Tibial nerve (tissue), 4 donors: ENCODE measurements at places on chromosomes 11 and 22. TPM values are rescaled to one million over a fixed set of nuclear protein-coding genes. Genes with fewer than 3 reads are reported as not detected.
A peak's percentile ranks its signal among the peaks of the same experiment; 100 is the strongest.

GRCh38 chr22:46242076-46242475, 8.0 kb downstream of the CDPF1 start:
- DNase-seq, result no peak

GRCh38 chr11:69377029-69377952, 83.3 kb downstream of the MYEOV start:
- DNase-seq, result no peak

DNA sequence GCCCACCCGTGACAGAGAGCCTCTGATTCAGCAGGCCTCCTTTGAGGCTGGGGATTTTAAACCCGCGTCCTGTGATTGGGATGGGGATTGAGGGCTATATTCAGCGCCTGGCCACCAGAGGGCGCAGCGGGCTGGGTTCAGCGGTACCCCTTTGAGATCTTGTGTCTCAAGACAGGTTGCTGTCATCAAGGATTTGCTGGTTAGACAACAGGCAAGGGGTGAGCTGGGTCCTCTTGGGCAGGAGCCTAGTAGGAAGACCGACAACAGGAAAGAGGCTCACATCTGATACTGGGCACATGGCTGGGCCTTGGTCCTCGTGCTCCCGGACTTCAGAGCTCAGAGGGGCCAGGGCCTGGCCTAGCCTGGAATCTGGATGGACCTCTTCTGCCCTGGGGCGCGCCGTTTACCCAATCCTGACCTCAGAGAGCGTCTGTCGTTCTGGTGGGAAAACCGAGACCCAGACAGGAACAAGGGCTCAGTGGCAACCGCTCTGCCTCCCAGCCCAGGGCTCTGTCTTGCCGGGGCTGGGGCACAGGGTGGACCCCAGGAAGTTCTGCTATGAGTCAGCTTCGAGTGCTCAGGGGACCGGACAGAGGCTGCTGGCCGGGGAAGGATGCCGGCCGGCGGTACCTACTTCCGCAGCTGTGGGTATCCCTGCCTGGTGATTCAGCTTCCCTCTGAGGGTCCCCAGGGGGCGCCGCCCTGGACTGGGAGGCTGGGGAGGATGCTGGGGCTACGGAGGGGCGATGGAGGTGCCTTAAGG, 929 bp upstream of the SLC35E4 start:
- peak; percentile 74 for DNase-seq

DNA sequence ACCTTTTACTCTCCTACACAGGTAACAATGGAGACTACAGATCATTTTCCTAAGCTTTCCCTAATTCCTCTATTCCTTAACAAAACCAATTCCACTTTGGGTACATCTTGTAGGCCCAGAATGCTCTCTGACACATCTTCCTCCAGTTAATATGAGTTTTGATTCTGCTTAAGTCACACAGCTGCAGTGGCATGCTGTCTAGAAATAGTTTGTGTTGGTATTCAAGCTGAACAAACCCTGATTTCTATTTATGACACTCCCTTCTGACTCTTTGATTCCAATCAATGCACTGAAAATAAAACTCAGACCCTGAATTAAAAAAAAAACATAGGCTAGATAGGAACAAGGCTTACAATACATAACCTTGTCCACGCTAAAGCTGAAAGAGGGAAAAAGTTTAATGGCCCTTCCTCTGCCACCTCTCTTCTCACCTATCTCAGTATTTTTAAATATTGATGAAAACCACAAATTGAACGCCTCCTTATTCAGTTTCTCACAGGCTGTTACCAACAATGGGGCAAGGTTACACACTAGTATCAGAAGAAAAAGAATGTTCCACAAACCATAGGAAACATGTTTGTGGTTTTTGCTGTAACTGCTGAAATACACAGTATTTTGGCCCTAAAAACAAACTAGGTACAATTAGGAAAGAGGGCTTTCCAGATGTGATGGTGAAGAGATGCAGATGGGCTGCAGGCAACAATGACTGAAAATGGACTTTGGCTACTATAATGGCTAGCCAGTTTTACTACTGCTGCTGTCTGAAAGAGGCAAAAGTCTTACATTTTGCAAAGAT, 35.7 kb upstream of the GAB2 start:
- DNase-seq, result no peak

The ZC3H7B gene
- total RNA-seq, result 74.9 TPM

The TRIM34 gene
- total RNA-seq, result 2.2 TPM
